Activated CD8-positive, alpha-beta memory T cell treated with anti-CD3 and anti-CD28 coated beads, Interleukin-2, amount 10 ng/mL, durations not matched to agents 7 days and 5 days (primary cell): ENCODE measurements at places on chromosomes 2 and 18.

DNA sequence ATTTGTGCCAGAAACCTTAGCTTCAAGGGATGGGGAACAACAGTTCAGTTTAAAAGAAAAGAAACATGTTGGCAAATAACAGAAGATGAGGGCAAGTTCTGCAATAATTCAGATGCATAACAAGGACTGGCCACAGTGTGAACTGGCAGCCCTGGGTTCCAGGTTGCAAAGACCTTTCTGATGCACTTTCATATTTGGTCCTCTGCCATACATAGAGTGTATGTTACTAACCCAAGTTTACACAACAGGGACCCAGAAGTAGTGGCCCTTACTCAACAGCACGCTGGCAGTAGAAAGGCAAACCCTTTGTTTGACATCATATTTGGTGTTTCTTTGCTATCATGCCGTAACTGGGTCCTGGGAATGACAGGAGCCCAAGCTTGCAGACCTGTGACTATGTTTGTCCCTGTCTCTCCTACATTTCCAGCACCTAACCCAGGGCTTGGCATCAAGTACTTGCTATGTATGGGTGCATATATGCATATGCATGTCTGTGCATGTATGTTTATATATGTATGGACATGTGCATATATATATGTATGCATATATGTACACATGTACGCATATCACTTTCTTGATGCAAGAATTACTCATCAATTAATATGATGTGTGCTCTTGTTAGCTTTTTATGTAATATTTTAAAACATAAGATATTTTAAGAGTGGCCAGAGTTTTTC lies 94.3 kb downstream of the MBP start:
- no peak for DNase-seq

DNA sequence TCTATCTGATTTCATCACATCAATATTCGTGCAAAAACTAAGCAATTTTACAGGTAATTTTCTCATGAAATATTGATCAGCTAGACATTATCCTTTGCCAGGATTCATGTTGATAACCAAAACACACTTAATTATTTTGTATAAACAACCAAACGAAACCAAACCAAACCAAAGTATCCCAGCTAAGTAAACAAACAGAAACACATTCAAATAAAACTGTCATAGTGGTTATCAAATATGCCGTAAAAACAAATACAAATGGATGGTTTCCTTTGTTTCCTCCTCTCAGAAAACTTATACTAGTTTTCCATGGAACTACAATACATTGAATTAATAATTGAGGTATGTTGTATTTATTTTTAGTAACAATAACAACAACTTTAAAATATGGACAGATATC lies 777.4 kb downstream of the DSC3 start:
- DNase-seq, result no peak

- DNase-seq, result peak; percentile 55
Observed at GRCh38 chr18:63439334-63439733, 17.1 kb upstream of the VPS4B start.

DNA sequence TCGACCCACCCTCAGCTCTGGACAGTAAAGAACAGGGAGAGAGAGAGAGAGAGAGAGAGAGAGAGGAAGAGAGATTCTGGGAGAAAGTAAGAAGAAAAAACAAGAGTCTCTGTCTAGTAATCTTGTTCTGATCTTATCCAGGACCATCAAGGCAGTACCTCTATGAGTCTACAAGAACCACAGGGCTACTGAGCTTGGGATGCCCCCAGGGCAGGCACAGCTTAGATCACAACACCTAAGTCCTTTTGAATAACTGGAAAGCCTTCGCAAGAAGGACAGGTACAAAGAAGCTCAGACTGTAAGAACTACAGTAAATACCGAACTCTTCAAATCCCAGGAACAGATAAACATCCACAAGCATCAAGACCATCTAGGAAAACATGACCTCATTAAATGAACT lies 51.4 kb upstream of the SGPP2 start:
- DNase-seq, result no peak

- DNase-seq, result no peak
Observed at GRCh38 chr2:15950088-15950952, 10.0 kb downstream of the MYCN start.

GRCh38 chr2:229230256-229230655 lies 40.8 kb downstream of the PID1 start:
- DNase-seq, result no peak
